ENCODE measurements at places on chromosomes 12 and 14.

GRCh38 chr14:30312214-30312613, 246.7 kb upstream of the G2E3 start:
- no peak for DNase-seq

- no peak for DNase-seq
These were observed 17.4 kb upstream of the KRT7 start for GRCh38 chr12:52215587-52216031.

DNA sequence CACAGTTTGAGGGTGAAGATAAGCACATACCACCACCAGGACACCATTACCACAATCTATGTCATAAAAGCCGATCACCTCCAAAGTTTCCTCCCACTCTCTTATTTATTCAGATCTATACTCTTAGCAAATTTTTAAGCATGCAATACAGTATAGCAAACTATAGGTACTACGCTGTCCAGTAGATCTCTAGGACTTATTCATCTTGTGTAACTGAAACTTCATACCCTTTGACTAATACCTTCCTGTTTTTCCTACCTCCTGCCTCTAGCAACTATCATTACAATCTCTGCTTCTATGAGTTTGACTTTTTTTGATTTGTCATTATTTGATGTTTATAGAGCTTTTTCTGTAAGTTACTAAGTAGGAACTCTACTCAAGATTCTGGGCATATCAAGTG, 84.5 kb upstream of the MANSC4 start:
- DNase-seq, result no peak

- DNase-seq, result no peak
These were observed 77.8 kb downstream of the RERG start for GRCh38 chr12:15143467-15143866.

GRCh38 chr12:74848006-74848405, 310.4 kb downstream of the ATXN7L3B start:
- DNase-seq, result no peak
